ENCODE measurements at places on chromosomes 5 and 9.

DNA sequence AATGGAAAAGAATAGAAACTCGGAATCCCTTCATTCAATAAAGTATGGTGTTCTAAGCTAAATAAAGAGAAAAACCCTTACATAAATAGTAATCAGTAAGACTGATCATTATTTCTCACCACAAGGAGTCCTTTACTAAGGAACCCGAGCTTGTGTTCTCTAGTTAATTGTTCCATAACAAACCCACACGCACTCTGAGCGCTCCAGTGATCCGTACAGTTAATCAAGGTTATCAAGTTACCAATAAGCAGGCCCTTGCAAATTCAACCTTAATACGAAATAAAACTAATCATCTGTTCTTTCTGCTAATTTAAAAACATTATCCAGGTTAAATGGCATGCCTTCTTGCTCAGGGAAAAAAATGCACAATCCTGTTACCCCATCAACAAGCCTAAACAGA is 224.4 kb downstream of the FRMD3 start:
- no peak for DNase-seq

GRCh38 chr5:3886524-3887451 is 291.2 kb downstream of the IRX1 start:
- DNase-seq: no peak

- no peak for DNase-seq
Observed at GRCh38 chr9:74413876-74414275, 83.3 kb upstream of the RORB start.

GRCh38 chr5:157252711-157253465 is 13.0 kb upstream of the CYFIP2 start:
- DNase-seq: no peak

DNA sequence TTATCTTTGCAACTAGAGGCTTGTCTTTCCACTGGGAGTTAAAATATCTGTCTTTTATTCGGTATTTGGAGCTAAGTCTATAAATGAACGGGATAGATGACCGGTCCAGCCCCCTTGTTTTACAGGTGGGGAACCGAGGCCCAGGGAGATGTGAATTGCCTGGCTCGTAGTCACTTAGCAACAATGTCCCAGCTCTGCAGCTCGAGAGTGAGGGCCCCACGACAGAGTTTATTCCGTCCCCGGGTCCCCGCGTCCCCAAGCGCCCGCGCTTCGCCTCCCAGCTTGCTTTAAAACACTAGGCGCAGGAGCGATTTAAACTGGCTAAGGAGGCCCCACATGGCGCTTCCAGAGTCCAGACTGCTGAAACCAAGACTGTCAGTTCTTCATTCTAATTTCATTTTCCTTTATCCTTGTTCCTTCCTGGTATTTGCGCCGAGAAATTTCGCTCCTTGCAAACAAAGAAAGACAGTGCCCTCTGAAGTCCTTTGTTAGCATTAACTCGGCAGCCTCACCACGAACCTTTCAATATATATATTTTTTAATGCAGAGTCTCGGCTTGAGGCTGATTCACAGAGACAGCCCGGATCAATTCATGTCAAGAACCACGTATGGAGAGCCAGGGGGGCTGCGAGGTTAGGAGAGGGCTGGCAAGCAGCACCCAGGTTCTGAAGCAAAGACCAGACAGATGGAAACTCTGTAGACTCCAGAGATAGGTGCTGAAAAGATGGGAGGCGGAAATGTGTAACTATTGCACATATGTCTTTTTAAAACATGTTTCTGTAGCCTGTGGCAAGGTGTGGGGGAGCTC is 1.4 kb upstream of the ENC1 start:
- no peak for DNase-seq

Data from amygdala (tissue), 56 donors.